ENCODE measurements at places on chromosomes 3 and 15.
A peak's percentile ranks its signal among the peaks of the same experiment; 100 is the strongest.

DNA sequence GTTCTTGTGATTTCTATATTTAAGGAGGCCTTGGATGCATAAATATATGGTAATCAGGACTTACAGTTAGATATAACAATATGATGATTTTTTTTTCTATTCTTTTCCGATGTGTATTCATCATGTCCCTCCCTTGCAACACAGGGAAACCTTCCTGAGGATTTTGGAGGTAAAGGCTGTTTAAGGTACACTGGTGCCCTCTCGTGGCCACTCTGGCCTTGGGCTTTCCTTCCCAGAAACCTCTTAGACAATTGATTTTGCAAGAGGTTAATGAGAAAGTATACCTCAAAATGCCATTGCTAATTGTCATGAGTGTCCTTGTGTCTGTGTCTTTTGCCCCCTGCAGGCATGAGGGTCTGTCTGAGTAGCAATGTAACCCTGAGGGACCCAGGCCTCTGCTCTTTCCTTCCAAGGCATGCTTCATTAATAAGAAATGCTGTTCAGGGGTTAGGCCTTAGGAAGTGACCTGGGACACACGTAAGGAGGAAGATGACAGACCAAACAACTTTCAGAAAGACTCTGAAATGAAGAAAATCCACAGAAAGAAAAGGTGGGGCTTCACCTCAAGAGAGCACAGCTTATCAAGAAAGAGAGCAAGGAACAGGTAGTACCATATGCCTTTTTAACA lies 70.3 kb upstream of the PPP2R3A start:
- DNase-seq = peak; percentile 68

DNA sequence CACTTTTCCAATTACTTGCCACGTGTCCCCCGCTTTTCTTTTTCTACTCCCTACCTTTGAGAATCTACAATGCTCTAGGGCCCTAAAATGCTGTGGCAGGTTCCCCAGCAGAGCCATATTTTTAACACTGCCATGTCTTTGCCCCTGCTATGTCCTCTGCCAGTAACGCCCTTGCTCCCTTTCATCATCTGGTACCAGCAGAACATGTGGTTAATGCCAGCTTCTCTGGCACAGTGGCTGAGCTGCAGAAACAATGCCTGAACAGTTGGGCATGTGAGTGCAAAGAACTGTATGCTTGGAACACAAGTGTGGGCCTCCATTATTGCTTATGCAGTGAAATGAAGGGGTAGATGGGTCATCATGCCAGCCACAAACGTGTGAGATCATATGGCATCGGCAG lies 287.6 kb downstream of the NEK10 start:
- no peak for DNase-seq

- no peak for DNase-seq
Measured at GRCh38 chr15:36362509-36362915, 216.9 kb upstream of the CDIN1 start.

DNA sequence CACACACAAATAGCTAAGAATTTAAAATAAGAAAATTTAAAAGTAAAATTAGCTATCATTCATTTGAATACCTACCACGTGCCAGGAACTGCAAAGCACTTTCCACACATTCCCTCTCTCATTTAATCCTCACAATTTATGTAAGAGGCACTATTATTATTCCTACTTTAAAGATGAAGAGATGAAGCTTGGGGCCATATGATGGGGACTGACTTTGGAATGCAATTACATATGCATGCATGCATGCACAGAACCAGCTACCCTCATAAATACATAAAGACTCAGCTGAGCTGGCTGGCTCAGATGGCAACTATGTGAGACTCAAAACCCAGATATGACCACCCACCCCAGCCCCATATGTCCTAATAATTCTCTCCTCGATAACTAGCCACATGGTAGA lies 31.7 kb upstream of the THUMPD3 start:
- no peak for DNase-seq

DNA sequence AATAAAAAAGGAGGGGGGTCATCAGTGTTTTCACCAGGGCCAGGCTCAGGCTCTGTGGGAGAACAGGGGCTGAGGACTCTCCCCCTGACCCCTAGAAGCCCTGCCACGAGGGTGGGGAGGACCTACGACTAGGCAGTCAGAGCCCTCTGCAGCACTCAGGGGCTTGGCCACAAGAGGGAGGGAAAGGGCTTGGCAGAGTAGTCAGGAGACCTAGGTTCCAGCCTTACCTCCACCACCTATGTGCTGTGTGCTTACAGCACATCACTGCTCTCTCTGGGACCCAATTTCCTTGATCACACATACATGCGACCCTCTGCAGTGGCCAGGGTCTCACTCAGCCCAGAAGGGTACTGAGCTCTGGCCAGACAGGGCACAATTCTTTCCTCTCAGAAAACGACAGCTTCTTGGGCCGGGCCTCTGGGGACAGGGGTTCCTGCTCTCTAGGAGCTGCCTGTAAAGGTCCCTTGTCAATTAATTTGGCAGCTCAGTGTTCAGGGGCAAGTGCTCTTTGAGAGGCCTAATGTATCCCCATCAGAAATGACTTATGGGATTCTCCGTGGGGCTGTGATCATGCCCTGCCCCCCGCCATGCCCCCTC lies 16.4 kb upstream of the SKIC8 start:
- no peak for DNase-seq

- no peak for DNase-seq
Measured at GRCh38 chr3:129077222-129077621, 16.6 kb downstream of the GP9 start.

GRCh38 chr15:51447855-51448621 lies 106.6 kb downstream of the GLDN start:
- DNase-seq = no peak

DNA sequence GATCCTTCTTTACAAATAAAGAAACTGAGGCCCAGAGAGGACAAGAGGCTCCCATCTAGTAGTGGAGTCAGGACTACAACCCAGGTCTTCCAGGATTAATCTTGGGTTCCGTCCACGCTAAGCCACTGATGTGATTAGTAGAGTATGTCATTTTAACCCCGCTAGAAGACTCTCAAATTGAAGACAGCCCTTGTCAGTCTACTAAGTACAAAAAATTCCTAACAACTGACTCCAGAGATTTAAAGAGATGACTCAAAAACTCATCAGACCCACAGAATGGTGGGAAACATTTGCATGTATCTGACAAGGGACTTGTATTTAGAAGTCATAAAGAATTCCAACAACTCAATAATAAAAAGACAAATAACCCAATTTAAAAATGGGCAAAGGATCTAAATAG lies 145.3 kb downstream of the CNTN3 start:
- DNase-seq = no peak

DNA sequence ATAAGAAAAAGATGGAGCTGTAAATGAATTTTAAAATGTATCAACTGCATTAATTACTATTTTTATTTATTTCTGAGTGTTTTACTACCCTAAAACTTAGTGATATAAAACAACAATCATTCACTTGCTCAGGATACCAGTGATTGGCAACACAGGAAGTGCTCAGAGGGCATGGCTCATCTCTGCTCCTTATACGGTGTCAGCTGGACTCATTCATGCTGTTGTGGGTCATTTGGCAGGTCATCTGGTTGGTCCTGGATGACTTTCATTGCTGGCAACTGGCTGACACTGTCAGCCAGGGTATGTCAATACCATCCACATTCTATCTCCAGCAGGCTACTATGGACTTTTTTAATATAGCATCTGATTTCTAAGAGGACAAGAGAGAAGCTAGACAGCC lies 689.6 kb upstream of the NECTIN3 start:
- DNase-seq = no peak

- DNase-seq = no peak
Measured at GRCh38 chr15:61146931-61147230, 82.2 kb downstream of the RORA start.
